ENCODE measurements at places on chromosomes 2 and 18.

DNA sequence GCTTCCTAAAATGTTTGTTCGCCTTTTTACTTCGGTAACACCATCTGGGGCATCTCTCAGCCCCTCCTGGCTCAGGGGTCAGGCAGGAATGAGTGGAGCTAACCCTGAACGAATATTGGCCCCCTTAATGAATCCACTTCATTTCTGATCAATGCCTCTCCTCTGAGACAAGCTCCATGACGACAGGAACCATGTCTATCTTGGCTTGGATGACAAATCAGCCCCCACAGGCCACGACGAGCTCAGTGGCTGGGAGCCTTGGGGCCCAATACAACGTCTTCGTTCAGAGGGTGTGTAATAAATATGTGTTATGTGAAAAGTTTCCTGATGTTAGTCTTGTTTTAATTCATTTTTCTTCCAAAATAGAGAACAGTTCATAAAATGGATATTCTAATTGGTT lies 133.0 kb downstream of the COL6A3 start:
- DNase-seq: no peak

DNA sequence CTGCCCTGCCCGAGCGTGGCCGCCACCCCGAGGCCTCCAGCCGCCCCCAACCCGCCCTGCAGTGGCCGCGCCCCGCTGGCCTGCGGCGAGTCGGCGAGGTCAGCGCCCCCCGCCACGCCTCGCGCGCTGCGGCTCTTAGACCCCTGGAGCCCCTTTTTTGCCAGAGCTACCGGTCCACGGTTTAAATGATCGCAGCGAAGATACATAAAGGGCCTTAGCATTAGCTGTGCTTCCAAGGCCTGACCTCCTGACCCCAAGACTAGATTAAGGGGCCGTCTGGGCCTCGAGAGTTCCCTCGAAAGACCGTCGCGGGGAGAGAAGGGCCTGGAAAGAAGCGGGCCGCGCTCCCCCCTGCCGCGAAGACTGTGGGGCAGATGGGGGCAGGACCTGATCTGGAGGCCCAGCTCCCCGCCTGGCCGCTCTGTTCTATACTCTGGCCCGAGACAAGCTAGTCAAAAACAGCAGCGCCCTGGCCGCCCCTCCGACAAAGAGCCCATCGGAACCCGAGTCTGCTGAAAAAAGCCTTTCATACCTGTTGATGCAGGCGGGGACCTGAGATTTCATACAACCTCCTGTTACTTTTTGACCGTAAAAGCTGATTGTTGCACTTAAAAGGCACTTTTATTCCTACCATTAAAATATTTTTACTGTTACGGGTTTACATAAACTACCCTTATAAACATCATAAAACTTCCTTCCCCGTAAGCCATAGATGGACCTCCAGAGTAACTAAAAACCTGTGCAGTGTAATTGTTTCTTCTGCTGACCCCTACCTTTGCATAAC lies 68.7 kb upstream of the PSMD14 start:
- DNase-seq: no peak

GRCh38 chr2:69499966-69500365 lies 62.7 kb upstream of the NFU1 start:
- no peak for DNase-seq

DNA sequence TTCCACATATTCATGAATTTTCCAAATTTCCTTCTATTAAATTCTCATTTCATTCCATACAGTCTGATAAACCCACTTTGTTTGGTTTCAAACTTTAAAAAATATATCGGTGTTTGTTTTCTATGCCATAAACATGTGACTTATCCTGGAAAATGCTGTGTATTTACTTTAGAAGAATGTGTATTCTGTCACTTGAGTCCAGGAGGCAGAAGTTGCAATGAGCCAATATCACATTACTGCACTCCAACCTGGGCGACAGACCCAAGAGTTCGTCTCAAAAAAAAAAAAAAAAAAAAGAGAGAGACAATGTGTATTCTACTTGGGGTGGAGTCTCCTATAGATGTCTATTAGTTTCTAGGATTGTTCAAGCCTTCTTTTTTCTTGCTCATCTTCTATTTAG lies 31.8 kb downstream of the MBD5 start:
- no peak for DNase-seq

DNA sequence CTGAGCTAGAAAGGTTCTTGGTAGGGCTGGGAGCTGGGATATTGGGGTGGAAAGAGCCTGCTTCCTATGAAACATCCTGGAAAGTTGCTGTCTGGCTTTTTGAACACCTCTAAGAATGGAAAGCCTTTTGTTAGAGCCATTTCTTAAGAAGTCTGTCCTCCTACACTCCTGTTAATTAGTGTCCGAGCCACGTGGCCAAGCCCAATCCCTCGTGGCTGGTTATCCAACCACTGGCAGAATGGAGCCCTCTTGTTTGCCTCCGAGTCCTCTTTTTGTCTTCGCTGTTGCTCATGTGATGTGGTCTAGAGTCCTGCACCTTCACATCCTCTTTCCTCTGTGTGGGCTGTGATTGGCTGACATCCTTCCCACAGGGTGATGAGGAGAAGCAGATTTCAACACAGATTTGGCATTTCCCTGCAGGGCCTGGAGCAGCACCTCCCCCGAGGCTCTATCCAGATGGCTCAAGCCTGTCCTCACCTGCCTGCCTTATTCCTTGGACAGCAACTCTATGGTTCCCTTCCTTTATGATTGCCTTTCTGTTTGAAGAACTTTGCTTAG lies 8.2 kb upstream of the TOGARAM2 start:
- DNase-seq: no peak

GRCh38 chr2:240775905-240776304 lies 44.1 kb downstream of the KIF1A start:
- no peak for DNase-seq

DNA sequence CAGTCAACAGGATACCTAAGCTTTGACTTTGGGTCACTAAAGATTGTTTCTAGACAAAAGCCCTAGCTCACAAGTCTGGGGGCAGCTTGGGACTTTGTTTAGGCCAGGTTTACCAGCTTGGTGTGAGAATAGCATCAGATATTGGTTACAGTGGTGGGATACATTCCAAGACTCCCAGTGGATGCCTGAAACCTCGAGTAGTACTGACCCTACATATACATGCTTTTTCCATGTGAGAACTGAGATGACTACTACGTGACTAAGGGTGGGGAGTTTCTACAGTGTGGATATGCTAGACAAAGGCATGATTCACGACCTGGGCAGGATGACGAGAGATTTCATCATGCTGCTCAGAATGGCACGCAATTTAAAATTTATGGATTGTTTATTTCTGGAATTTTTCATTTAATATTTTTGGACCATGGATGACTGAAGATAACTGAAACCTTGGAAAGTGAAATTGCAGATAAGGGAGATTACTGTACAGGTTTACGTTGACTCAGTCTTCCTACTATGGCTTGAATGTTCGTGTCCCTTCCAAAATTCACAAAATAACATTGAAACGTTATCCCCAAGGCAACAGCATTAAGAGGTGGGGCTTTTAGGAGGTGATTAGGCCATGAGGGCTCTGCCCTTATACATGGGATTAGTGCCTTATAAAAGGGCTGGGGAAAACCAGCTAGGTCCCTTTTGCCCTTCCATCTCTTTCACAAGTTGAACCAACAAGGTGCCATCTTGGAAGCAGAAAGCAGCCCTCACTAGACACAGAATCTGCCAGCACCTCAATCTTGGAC lies 50.2 kb upstream of the CTAGE1 start:
- peak; percentile 98 for DNase-seq

- DNase-seq: no peak
Observed at GRCh38 chr2:163343316-163343715, 392.5 kb downstream of the FIGN start.

GRCh38 chr2:46056541-46056940 lies 240.7 kb upstream of the EPAS1 start:
- DNase-seq: peak; percentile 19

GRCh38 chr18:10685484-10685883 lies 159.7 kb downstream of the NAPG start:
- no peak for DNase-seq

- DNase-seq: no peak
Observed at GRCh38 chr2:66109419-66109818, 325.5 kb upstream of the MEIS1 start.

DNA sequence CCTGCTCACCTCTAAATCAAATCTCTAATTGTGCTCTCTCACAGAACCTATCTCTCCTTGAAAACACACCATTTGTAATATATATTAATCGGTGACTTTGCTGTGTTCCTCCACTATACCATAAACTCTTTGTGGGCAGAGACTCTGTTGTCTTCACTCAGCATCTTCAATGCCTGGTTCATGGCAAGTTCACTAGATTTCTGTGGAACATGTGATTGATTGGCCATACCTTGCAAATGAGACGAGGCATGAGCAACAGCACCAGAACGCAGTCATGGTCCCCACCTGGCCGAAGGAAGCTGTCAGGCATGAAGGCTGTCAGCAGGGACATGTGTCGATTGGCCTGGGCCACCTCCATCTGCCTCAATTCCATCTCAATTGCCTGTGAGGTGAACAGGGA lies 11.6 kb downstream of the DCTN1 start:
- DNase-seq: no peak

DNA sequence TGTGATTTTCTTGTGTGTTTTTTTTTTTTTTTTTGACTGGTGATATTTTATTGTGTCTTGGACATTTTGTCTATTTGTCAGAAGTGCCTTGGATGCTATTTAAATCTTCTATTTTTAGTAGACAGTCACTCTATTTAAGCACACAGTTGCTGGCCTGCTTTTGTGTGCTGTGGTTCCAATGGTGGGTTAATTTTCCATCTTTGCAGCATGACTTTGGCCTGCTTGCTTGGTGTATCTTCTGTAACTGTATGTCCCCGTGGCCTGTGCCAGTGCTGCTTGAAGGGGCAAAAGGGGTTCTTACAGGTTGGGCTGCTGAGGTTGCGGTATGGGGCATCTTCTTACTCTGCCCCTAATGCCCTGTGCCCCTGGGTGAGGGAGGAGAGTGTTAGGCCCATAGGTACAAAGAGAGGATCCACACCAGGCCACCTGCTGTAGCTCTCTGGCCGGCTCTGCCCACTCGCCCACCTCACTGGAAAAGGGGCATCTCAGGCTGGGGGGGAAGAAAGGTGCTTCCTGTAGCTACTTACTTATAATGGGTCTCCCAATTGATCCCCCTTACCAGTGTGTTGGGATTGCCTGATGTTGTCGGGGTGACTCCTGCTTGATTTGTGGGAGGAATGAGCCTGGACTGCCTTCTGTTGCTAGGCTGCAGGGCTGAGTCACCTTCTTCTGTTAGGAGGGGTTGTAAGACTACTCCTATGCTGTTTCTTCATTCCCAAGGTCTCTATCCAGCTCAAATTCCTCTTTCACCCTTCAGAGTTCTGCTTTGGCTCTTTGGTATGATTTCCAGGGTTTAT lies 490.0 kb upstream of the HS6ST1 start:
- no peak for DNase-seq

GRCh38 chr2:74011246-74011645 lies 26.5 kb downstream of the TET3 start:
- DNase-seq: no peak

GRCh38 chr2:12847694-12848575 lies 131.2 kb downstream of the TRIB2 start:
- no peak for DNase-seq

GRCh38 chr2:120576509-120577474 lies 158.9 kb upstream of the GLI2 start:
- peak; percentile 10 for DNase-seq

DNA sequence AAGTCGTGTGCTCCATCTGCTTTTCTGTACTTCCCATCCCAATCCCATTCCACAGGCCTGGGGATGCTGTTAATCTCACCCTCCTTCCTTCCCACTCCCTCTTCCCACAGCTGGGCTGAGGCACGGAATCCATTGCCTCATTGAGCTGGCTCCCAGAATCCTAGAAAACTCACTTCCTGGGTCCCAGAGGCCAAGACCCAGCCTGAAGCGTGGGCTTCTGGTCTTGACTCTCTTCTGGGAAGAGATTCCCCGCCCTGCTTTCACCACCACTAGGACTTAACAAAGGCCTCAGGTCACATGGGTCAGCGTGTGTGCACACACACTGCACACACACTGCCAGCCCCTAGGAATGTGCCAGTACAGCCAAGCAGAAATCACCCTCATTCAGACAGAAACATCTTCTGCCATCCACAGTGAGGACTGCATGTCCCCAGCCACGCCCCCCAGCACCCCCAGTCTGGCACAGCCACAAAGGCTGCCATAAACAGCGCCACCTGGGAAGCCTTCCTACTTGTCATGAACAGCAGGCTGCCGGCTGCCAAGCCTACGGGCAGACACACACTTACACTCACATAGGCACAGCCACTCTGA lies 165.8 kb downstream of the TNS1 start:
- DNase-seq: peak; percentile 10

DNA sequence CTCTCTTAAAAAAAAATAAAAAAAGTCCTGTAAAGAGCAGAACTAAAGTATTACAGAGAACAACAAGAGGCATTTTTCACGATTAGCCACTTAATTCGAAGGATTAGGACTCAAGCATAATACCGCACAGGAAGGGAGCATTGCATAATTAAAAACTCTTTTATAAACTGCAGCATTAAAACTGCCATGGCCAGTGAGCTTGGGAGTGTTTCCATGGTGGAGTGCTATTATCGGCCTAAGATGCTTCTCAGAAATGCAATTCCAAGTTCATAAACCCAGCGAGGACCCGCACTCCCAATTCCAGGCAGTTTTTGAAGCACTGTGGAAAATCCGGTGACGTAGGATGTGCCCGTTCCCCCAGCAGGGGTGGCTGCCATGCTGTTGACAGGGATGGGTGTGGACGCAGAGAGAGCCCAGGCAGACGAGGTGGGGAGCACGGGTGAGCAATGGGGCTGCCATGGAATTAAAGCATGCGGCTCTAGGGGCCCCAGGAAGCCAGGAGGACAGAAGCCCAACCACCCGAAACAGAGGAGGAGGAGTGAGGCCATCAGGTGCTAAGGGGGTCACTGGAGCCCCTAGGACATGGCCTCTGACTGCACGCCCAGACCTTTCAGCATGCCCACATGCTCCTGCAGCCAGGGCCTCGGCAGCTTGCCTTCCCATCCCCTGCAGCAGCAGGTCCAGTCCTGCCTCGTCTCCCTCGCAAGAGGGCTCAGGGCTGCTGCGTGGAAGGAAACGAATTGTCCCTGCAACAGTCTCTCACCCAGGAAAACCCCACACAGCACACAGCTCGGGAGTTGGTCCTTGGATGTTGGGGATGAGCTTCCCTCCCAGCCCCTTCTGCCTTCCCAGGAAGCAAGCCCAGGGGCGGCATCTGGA lies 233.4 kb downstream of the NDUFA10 start:
- no peak for DNase-seq

GRCh38 chr18:5073026-5073944 lies 123.8 kb downstream of the AKAIN1 start:
- peak; percentile 57 for DNase-seq

GRCh38 chr2:19575641-19576040 lies 217.2 kb upstream of the OSR1 start:
- DNase-seq: no peak
